ENCODE measurements at places on chromosomes 2 and 18.
A peak's percentile ranks its signal among the peaks of the same experiment; 100 is the strongest.

DNA sequence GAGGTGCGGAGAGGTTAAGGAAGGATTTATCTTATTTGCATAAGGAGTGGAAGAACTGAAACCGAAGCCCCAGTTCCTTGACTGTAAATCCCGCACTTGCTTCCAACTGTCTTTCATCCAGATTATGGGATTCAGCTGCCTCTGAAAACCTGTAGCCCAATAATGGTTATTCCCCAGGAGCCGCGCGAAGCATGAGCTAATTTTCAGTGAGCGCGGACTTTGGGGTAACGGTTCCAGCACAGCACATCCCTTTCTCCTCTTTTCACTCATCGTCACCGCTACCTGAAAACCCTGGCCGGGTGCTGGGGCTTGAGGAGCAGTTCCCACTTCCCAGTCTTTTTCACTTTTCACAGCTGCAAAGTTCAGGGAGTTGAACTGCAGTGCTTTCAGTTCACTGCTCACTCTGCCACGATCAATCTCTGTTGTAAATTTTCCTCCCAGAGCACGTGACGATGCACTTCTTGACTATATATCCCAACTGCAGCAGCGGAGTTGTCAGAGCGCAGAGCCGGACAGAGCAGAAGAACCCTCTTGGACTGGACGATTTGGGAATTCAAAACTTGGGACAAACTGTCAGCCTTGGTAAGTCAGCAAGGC, at the start of gene KCNE4:
TSS of gene KCNE4 (plus strand) at position 498 of the 597 bp plus-strand sequence. CDS start 641 bp downstream, outside the sequence.
- DNase-seq: no peak

DNA sequence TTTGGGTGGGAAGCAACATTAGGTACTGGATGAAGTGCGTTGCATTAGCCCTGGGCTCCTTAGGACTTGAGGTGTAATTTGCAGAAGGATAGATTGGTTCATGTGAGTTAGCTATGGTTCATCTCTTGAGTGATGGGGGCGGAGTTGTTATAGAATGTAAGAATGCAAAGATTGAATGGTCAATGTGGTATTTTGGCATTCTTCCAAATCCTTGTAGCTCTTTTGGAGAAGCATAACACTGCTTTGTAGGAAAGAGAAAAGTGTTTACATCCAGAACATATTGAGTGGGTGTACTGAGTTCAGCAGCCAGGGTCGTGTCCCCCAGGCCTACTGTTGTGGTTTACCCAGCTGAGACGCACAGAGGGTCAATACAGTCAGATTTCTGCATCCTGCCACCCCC, 173.5 kb downstream of the FMNL2 start:
- no peak for DNase-seq

DNA sequence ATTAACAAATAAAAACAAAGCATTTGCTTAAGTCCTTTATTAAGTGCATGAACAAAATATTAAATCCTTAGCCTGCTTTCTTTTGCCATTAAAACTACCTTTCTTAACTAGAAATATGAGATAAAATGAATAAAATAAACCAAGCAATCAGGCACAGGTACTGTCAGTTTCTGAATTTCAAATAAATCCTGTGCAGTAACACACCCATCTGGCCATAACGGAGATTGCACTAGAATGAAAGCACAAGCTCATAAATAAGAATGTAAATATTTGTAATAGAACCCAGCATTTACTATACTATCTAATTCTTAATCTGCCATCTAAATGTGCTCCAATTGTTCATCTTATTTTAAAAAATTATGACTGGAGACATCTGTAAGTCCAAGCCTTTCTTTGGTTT, 31.9 kb downstream of the PRKRA start:
- DNase-seq: no peak

GRCh38 chr2:5473635-5474034, 218.5 kb upstream of the SOX11 start:
- no peak for DNase-seq

- DNase-seq: no peak
Observed at GRCh38 chr18:26479681-26480079, 68.7 kb downstream of the KCTD1 start.

GRCh38 chr2:204896146-204896545, 350.9 kb downstream of the PARD3B start:
- DNase-seq: no peak

DNA sequence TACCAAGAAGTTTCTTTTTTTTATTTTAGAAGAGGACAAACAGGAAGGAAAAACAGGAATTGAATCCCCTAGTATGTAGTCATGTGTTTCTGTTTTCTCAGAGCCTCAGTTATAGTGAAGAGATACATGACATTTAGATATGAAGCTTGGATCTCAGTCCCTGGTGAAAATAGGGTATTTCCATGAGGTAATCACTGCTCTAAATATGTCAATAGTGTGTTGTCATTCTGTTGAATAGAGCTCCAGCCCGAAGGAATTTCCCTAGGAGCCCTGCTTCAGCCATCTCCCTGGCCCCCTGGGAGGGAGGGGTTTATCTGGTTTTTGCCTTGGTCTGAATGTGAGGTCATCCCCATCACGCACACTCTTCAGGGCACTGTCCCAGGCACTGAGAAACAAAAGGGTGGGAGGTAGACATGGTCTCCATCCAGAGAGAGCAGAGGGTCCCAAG, 47.1 kb upstream of the REL start:
- DNase-seq: peak; percentile 97

DNA sequence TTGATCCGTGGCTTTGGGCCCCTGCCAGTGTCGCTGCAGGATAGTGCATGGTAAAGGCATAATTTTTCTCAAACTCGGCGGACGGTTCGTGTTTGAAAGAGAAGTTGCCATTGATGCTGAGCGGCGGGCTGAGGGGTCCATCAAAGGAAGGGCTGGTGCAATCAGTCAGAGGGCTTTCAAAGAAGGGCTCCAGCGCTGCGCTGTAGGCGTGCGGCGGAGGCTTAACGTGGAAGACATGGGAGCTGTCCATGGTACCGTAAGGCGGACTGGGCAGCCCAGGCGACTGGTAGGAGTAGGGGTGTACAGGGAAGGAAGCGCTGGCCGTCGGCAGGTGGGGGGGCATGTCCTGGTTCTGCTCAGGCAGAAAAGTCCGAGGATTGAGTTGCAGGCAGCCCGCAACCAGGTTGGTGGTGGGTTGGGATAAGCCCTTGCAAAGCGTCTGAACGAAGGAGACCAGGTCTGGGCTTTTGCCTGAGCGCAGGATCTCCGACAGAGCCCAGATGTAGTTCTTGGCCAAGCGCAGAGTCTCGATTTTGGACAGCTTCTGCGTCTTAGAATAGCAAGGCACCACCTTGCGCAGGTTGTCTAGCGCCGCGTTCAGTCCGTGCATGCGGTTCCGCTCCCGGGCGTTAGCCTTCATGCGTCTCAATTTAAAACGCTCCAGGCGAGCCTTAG, 2.3 kb downstream of the NEUROD1 start:
- peak; percentile 52 for DNase-seq

GRCh38 chr2:135337071-135337470, 193.9 kb downstream of the ZRANB3 start:
- no peak for DNase-seq

DNA sequence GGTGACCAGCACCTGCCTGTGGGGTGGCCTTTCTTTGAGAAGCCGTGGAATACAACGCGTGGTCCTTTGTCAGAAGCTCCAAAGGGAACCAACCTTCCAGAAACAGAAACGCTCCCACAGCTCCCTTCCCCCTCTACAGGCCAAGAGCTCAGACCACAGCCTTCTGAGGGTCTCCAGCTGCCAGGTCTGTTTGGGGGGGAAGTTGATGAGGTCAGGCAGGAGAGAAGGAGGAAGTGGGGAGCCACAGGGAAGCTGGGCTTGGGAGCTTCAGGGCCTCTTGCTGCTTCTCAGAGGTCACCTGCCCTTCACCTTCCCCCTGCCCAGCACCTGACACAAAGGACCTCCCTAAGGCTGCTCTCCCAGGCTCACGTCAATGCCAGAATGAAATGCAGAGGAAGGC, 287.7 kb upstream of the ID2 start:
- no peak for DNase-seq

- peak; percentile 35 for DNase-seq
Observed at GRCh38 chr2:202032846-202033316, 774 bp upstream of the FZD7 start.

DNA sequence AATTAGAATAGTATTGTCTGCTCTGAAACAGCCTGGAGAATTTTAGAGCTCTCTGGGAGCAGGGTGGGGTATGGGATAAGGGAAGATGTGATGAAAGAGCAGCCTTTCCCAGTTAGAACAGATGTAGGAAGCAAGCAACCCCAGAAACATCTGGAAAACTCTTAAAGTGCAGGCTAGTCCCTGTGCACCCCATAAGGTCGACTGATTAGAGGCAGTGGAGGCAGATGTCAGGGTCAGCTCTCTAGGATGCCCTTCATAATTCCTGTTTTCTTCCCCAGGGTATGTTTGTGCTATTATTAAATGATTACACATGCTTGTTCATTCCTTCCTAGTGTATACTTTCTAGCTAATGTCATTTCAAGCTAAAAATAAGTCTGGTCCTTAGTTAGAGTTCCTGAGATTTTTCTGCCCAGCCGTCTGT, 41.7 kb downstream of the PTPRM start:
- DNase-seq: no peak

DNA sequence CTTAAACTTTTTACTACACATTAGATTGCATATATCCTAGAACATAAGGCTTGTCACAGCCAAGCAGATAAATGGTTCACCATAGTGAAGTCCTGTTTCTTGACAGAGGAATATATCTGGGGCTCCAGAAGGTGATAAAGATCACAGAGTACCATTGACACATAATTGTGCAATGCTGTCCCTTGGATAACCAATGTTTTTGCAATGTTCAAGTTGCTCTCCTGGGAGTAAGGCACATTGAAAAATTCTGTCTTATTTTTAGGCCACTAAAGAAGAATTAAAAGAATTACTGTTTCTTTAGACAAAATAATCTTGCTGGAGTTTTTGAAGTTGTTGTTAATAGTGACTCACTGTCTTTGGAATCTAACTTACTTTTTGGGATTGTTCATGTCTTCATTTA, 1132.8 kb downstream of the LRP1B start:
- no peak for DNase-seq

GRCh38 chr18:58580078-58580477, 48.8 kb downstream of the ALPK2 start:
- peak; percentile 29 for DNase-seq

DNA sequence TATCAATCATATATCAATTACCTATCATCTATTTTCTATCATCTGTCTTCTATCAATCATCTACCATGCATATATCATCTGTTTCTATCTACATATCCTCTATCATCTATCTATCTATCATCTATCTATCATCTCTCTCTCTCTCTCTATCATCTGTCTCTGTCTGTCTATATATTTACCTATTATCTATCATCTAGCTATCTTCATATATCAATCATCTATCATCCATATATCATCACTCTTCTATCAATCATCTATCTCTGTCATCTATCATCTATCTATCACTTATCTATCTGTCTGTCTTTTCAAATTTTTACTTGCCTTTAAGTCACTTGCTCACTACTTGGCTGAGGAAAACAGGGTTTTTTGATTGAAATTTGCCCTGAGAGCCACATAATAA, 592.3 kb downstream of the DCDC2C start:
- no peak for DNase-seq

DNA sequence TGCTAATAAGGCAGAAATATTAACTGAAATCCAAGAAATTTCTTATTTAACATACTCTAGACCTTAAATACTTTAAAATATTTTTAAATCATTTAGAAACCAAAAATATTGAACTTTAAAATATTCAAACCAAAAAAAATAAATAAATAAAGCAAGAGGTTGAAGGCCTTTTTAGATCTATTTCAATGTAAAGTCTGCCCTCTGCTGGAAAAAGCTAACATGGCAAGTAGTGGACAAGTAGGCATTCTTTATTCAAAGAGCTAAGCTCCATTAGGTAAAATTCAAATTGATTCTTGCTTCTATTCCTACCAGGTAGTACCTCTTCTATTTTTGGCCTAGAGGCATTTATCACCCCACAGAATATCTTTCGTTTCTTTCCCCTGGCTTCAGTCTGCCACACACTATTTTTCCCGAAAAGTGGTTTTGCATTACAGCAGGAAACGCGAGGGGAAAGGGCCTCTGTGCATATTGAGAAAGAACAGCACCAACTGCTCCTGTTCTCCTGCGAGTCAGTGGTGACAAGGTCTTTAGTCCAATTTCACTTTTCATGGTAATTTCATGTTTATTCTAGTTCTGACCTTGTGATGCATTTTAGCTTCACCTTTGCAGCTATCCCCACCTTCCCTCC, 20.4 kb downstream of the IFIH1 start:
- peak; percentile 57 for DNase-seq

DNA sequence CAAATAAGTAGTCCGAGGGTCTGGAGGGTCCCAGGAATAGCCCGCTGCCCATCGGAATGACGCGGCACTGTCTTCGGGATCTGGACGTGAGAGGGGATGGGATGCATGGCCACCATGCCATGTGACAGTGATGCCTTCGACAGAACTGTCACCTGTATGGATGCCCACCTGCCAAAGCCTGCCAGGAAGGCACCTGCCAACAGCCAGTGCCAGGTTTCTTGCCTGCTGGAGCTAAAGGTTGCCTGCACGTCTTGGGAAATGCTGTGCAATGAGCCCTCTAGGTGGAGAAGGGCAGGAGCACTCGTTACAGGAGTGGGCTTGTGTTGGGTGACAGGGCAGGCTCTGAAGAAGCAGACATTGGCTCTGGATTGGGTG, 20.5 kb downstream of the GPR35 start:
- DNase-seq: no peak

GRCh38 chr18:34352385-34353163, 127.9 kb upstream of the NOL4 start:
- no peak for DNase-seq

GRCh38 chr2:111207851-111208250, 87.1 kb downstream of the BCL2L11 start:
- peak; percentile 51 for DNase-seq
